ENCODE measurements at places on chromosomes 11 and 22.
A peak's percentile ranks its signal among the peaks of the same experiment; 100 is the strongest.

GRCh38 chr22:38830026-38830844, 13.6 kb downstream of the NPTXR start:
- no peak for DNase-seq

DNA sequence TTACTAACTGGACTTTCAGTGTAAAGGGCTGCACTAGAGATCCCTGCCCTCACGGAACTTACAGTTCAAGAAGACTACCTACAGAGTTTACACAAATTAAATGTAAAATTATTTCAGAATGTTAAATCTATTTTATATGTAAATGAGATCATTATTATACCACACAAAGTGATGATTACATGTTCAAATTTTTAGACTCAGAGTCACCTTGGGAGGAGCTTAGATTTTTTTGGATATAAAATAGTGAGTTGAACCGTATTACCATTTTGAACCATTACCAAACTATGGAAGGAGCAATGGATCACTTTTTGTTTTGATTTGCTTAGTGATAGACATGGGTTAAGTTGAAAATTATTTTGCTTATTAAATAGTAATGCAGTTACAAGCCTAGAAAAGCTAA, 1.6 kb downstream of the IPO7 start:
- DNase-seq: no peak

DNA sequence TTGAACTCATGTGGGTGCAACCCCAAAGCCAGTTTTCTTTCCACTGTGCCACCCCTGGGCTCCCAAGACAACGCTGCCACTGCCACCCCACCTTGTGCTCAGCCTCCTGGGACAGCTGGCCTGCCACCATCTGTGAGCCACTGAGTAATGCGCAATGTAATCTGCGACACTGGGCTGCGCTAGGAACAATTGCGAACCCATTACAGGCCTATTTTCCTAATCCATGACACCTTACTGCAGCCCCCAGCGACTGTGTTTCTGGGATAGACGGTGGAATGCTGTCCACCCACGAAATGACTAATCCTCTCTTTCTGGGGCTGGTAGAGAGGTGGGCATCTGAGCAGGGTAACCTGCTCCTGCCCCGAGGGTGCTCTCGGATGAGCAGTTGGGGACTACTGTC, 22.2 kb downstream of the FLRT1 start:
- DNase-seq: no peak

DNA sequence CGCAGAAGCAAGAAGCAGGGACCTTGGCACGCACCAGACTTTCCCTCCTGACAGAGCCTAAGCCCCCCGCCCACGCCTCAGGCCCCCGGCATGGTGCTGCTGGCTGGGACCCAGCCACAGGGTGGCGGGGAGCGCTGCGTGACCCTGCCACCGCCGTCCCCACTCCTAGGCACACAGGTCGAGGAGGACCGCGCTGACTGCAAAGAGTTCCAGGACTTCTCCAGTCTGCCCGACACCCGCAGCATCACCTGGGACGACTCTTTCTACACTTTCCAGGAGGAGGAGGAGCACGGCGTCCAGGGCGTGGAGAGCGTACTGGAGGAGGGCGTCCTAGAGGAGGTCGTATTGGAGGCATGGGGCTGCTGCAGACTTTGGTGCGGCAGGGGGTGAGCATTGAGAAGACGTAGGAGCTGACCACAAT, 103.7 kb downstream of the TRIM51G start:
- DNase-seq: no peak

GRCh38 chr22:40857309-40857855, 434 bp downstream of the XPNPEP3 start:
- no peak for DNase-seq

DNA sequence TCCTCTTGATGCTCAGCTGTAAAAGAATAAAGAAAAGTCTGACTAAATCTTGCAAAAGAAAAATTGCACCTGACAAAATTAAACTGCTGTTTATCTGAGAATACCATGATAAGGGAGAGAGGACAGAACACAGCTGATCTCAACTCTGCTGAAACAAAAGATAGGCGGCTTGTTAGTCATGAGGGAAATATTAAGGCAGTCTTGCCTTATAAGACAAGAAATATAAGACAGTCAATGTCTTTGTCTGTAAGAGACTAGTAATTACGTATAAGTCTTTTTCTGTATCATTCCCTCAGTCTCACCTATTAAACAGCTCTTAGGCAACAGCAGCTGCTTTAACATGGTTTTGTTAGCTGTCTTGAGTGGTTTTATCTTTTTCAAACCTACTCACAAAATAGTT, 296.6 kb downstream of the LUZP2 start:
- DNase-seq: no peak

GRCh38 chr11:131458421-131458820, 88.0 kb downstream of the NTM start:
- no peak for DNase-seq

- no peak for DNase-seq
Observed at GRCh38 chr22:20451920-20452319, 14.3 kb upstream of the SCARF2 start.

GRCh38 chr11:35169754-35170153, 30.8 kb downstream of the CD44 start:
- no peak for DNase-seq

DNA sequence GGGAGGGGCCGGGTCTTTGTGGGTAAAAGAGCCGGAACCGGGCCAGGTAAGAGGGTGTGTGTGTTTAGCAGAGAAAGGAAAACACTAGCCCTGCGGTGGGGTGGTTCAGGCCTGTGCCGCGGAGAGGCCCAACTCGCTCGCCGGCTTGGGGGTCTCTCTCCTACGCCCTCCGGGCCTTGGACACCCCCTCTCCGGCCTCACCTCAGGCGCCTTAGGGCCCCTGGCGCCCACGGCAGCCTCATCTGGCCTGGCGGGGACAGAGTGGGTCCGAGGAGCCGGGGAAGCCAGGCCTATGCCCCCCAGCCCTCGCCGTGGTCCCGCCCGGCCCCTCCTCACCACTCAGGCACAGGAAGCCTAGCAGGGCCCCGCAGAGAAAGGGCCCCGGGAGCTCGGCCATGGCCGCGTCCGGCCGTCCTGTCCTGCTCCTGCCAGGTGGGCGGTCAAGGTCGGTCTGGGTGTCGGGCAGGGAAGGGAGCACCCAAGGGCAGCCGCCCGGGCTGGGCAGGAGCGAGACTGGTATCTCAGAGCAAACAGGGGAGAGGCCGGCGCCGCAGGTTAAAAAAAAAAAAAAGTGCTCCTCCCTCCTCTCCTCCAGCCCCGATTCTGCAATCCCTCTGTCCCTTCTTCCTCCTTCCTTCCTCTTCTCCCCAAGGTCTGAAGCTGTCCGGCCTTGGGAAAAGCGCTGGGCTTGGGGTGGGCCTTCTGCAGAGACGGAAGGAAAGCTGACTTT, at the start of gene VSIG2:
Gene VSIG2, minus strand, starts transcription at position 515 of the 730 bp plus-strand sequence. Its CDS starts 118 bp downstream, at position 397.
- no peak for DNase-seq

GRCh38 chr11:117872420-117872961, 4.0 kb downstream of the FXYD6 start:
- DNase-seq: no peak

DNA sequence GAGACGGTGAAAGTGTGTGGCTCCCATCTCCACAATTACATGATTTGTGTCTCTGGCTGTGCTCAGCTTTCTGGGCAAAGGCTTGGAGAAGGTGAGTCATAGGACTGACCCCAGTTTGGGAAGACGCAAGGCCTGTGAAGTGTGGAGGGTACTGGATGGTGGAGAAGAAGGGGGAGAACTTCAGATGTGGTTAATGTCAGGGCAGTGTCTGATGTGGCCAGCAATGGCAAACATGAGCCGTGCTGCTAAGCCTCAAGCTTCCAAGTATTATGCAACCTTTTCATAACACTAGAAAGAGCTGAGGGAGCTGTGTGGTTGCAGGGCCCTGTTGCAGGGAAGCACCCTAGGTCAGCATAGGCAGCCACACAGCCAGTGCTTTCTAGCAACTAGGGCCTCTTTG, 110.9 kb downstream of the NTM start:
- no peak for DNase-seq

DNA sequence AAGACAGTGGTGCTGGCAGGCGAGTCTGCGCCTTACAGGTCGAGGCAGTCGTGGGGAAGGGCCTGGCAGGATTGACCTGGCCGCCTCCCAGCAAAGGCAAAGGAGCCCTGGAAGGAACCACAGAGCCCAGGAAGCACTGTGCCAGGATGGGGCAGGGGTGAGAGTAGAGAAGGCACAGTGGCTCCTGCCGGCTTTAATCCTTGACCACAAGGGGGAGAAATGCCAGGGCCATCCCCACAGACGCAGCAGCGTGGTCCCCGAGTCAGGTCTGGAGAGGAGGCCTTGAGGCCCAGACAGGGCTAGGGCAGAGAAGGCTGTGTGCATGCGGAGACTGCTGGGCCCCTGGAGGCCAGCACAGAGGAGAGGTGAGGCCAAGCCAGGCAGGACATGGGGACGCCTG, 9.9 kb upstream of the NDUFS8 start:
- DNase-seq: no peak

DNA sequence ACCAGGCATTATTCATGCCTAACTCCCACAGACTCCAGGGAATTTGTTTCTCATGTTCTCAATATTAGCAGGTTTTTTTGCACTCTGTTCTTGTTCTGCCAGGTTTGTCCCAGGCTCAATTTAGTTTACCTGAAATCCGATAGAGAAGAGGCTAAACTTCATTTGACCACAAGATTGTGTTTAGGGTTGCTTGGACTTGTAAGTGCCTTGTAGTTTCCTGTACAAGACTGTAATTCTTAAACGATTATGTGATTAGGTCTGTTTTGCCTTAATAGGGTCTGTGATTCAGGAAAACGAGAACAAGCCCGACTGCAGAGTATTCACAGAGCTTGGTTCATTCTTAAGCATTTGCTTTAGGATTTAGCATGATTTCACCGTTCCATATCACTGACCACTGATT, 1.8 kb downstream of the PRSS23 start:
- no peak for DNase-seq

- no peak for DNase-seq
Observed at GRCh38 chr11:70456921-70457532, 58.7 kb downstream of the CTTN start.

DNA sequence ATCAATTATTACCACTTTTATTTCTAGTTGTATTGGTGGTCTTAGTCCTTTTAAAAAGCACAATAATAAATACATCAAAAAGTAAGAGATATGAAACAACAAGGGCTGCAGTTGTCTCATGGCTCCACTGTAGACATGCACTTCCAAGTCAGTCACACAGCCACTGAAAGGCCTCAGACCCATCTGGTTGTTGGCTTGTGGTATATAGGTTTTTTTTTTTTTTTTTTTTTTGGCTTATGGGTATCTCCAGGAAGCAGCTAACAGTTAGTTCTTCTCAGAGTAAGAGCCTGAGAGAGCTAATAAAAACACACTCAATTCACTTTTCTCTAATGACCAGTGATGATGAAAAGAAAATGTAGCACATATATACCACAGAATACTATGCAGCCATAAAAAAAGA, 6.0 kb upstream of the OR52E6 start:
- peak; percentile 49 for DNase-seq

DNA sequence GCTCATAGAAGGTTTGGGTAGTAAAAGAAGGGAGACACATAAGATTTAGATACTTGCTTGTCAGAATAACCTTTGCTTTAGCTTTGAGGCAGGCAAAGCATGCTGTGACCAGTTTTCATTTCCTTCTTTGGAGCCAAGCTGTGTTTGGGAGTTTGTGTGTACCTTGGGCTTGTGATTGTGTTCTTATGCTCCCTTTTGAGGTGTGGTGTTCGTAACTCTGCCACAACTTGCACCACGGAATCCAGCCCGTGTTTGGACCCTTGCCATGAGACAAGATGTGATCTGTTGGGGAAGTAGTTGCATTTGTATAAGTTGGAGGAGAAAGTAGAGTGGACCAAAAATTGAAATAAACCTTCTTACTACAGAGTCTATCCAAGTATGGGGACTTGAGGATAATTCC, 34.0 kb downstream of the BMAL1 start:
- no peak for DNase-seq

GRCh38 chr22:48340727-48341709, 1486.7 kb downstream of the BRD1 start:
- no peak for DNase-seq

- no peak for DNase-seq
Observed at GRCh38 chr11:3202759-3203158, 15.9 kb downstream of the MRGPRG start.

GRCh38 chr11:108620958-108621772, 27.6 kb upstream of the EXPH5 start:
- DNase-seq: no peak

DNA sequence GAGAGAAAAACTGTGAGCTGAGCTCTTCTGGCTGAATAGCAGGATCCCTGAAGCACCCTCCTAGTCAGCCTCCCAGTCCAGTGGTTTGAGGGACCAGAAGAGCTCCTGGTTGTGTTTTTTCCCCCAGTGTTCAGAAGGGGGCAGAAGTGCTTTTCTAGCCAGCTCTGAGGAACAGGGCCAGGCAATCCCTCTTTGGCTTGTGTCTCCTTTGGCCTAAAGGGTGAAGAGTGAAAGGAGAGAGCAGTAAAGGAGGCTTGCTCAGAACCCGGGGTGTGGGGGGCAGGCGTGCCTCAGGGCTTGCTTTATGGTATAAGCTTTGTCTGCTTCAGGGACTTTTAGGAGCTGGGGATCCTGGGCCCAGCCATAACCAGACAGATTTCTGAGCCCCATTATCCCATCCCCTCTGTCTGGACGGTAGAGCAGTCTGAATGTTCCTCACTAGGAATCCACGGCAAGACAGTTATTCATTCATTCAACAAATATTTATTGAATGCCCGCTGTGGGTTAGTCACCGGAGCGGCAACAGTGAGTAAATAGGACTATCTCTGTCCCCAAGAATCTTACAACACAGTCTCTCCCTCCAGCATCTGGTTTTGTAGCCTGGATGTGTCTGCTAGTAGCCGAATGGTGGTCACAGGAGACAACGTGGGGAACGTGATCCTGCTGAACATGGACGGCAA, 14.5 kb downstream of the ACP2 start:
- no peak for DNase-seq

DNA sequence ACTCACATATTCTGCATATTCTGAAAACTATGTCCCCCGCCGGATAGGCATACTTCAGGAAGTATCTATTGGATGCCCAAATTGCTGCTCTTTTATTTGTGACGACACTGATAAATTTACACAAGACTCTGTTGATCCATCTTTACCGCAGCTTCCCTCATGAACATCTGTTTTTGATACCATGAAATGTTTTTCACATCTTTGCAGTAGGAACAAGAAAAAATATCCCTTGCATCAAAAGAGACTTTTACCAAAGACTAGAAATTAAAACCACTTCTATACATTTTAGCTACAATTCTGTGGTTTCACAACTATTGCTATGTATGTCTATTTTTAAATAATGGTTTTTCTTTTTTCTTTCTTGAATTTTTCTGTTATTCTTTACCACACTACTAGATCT, 15.3 kb downstream of the POU2AF2 start:
- no peak for DNase-seq

GRCh38 chr11:112694245-112694644, 267.0 kb upstream of the NCAM1 start:
- no peak for DNase-seq

DNA sequence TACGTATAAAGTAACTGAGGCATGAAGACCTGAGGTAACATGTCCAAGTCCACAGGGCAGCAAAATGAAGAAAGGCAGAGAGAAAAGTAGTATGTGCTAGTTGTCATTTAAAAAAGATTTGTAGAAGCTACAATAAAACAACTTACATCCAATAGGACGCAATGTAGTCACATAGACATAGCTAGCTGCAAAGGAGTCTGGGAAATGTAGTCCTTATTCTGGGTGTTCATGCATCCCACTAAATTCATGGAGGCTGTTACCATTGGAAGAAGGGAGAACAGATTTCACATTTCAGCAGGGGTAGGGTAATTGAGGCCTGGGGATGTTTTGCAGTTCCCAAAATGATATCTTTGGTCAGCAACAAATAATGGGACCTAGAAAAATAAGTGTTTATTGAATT, 571.4 kb downstream of the MIAT start:
- DNase-seq: no peak

GRCh38 chr11:36131721-36132397, 157.4 kb downstream of the COMMD9 start:
- DNase-seq: no peak

- no peak for DNase-seq
Observed at GRCh38 chr22:40004836-40005235, 10.1 kb downstream of the FAM83F start.

Data from CMK (cell line).